ENCODE measurements at places on chromosomes 4 and X.

DNA sequence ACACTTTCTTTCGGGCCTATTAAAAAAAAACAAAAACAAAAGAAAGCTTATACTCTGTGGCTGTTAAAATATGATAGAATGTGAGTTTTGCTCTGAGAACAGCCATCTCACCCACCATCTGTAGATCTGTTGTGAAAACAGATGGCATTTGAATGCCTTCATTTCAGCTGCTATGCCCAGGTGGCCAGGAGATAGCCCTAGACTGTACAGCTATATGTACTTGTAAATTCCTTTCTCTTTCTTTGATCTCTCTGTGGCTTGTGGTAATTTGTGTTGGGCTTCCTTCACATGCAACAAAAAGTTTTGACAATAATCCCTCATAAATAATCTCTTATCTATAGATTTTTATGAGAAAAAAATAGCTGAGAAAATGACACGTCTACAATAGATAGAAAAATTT is 38.1 kb downstream of the PNPLA4 start:
- DNase-seq = no peak

- no peak for DNase-seq
These were observed 17.6 kb downstream of the PDLIM5 start for GRCh38 chr4:94469221-94469784.

GRCh38 chrX:100648458-100649417 is 4.7 kb downstream of the SRPX2 start:
- no peak for DNase-seq

DNA sequence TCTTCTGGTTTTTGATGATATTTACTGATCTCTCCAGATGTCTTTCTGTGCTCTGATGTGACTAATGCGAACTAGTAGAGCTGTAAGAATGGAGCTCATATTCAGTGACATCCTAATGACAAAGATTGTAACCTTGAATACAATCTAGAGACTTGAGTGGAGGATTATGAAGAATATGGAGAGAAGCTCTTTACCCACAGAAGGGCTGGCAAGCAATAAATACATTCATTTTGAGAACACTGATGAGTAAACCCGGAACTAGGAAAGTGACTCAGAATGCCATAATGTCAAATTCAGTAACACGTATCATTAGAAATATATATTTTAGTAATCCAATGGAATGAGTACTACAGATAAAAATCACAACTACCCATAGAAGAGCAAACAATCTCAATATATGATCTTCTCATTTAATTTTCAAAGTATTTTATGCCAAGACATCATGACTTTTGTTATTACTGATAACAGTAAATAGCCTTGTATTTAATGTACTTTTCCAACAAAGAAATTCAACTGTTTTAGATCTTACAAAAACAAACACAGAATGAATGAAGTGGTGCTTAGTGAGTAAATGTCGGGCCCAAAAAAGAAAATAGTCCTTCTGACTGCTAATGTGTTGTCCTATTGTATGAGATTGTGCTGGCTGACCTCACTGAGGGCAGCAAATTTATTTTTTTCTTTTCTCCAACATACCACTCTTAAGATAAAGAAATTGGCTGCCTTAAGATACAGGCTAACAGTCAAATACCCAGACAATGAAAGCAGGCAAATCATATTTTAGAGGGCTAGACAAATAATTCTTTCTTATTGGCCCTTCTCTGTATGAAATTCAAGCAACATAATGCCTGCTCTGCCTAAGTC is 49.2 kb upstream of the HDAC8 start:
- DNase-seq = no peak

GRCh38 chr4:62003695-62004094 is 803.6 kb downstream of the ADGRL3 start:
- DNase-seq = no peak

DNA sequence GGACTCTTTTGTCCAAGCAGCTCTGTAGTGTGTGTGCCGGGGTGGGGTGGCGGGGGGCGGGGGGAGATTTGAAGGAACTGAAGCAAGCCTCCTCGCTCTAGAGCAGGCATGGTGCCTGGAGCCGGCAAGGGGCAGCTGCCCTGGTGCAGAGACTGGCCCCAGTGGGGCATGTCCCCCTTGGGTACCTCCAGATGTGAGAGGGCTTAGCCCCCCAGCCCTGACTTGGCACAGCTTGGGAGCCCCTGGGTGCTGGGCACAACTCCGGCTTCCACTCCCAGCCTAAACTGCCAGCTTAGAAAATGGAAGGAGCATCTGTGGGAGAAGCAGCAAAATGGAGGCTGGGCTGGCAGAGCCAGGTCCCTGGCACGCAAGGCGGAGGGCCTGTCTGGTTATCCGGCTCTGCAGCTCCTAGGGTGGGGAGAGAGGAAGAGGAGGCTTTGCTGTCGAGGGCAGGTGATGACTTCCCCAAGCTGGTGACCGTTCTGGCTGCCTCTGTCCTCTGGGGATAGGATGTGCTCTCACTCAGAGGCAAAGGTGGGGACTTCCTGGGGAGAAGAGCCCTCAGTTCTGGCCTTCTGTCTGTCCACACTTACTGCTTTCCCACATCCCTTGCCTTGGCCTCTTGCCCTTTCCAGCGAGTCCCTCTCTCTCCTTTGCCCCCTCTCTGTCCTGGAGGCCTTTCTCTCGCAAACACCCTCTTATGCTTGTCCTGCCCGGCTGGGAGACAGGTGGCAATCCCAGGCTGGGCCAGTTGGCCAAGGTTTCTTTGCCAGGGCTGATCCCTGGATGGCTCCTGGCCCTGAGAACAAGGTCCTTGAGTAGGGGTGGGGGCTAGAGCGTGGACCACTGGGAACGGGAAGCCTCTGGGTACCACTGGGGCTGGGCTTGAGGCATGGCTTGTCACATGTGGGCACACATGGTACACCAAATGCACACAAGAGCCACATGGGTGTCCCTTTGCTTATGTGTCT is 2.0 kb downstream of the DLG3 start:
- no peak for DNase-seq

GRCh38 chr4:5222951-5223350 is 171.7 kb downstream of the STK32B start:
- DNase-seq = no peak

GRCh38 chr4:160811956-160812355 is 1351.8 kb downstream of the FSTL5 start:
- DNase-seq = no peak

GRCh38 chr4:100547541-100548199 is 29.8 kb upstream of the EMCN start:
- no peak for DNase-seq

- DNase-seq = no peak
These were observed 74.1 kb downstream of the CLCN5 start for GRCh38 chrX:49996474-49996873.

DNA sequence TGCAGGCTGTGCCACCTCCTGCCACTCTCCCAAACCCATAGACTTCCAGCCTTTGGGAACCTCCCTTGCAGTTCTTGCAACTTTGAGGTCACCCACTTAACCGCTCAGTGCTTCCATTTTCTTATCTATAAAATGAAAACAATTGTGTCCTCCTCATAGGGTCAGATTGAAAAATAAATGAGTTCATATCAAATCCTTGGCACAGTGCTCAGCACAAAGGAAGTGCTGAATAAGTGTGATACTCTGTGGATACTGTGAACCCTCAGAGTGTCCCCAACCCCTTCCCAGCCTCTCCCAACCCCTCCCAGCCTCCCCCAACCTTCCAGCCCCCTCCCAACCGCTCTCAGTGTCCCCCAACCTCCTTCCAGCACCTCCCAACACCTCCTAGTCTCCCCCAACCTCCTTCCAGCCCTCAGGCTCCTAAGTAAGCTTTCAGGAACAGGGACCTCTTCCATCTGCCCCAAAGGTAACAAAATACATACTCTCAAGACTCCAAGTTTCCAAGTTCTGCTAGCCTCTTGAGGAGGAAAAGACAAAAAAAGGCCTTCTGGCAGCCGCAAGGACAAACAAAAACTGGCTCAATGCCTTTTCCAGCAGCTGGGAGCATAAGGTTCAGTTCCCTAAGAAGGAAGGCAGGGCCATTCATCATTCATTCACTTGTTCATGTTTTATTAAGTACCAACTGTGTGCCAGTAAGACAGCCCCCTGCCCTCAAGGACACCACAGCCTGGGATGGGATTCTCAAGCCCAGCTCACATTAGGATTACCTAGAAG is 46.1 kb upstream of the LGI2 start:
- DNase-seq = no peak

- no peak for DNase-seq
These were observed 21.2 kb downstream of the SLC2A9 start for GRCh38 chr4:9999956-10000561.

- DNase-seq = no peak
These were observed 40.1 kb downstream of the NUDT11 start for GRCh38 chrX:51456246-51456645.

DNA sequence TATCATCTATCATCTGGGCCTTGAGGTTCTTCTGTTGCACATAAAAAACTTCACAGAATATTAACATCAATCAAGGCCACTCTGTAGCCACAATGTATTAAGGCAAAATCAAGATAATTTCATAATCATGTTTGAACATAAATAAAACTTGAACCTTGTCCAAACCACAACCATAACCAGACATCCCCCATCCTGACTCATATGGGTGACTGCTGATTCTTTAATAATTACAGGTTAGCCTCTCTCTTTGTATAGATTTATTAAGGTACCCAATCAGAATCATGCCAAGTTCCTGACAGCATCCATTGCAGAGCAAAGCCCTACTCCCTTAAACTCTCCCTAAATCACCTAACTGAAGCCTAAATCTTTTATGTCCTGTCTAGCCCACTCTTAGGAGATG is 16.7 kb upstream of the AREG start:
- DNase-seq = no peak

- DNase-seq = no peak
These were observed 89.0 kb upstream of the GK2 start for GRCh38 chr4:79497001-79497400.

- no peak for DNase-seq
These were observed 65.6 kb upstream of the BMP2K start for GRCh38 chr4:78710536-78710935.

- DNase-seq = no peak
These were observed 49.1 kb downstream of the RASGEF1B start for GRCh38 chr4:81422595-81422994.

DNA sequence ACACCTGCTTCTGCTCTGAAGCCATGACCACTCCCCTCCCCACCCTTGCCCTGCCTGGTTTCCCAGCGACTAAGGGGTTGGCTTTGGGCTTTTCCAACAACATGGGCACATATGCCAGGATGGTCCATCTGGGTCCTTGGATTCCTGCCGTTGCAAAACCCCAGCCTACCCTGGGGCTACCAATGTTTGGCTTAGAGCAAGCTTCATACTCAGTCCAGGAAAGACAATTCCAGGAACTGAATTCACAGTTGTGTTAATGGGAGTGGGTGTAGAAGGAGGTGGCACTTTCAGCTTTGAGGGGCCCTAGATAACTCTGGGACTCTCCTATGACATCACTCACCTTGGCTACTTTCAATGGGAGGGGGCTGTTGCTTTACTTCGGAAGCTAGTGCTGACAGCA is 9.0 kb downstream of the FGFBP1 start:
- no peak for DNase-seq

DNA sequence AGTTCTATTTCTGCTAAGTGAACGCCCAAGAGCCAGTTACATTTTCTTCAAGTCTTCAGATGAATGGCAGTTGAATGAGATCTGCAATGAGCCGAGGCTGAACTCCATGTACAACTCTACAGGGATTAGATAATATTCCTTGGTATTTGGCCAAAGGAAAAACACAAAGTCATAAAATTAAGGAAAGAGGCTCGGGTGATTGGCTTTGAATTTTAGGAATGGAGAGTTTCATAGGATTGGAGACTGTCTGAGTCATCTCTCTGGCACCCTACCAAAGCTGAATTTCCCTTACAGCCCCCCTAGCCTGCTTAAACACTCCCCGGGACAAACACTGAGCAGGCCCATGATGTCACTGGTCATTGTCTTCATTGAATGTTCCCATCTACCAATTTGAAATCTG is 188.0 kb upstream of the C1QTNF7 start:
- DNase-seq = no peak

- no peak for DNase-seq
These were observed 140.6 kb upstream of the ARX start for GRCh38 chrX:25156323-25156722.

DNA sequence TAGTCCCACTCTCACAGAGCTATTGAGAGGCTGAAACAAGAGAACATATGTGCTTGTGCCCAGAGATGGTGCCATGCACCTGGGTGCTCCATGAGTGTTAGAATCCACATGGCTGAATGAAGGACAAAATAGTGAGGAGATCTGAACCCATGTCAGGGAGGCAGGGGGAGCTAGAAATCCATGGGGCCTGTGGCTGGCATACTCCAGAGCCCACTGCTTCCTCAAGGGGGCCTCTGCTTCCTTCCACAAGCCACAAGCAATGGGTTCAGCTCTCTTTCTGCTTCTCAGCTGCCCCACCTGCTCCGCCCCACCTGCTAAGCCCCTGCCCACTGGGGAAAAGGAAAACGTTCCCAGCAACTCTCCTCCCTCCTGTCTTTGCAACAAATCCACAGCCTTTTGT is 46.1 kb downstream of the PJA1 start:
- DNase-seq = no peak

DNA sequence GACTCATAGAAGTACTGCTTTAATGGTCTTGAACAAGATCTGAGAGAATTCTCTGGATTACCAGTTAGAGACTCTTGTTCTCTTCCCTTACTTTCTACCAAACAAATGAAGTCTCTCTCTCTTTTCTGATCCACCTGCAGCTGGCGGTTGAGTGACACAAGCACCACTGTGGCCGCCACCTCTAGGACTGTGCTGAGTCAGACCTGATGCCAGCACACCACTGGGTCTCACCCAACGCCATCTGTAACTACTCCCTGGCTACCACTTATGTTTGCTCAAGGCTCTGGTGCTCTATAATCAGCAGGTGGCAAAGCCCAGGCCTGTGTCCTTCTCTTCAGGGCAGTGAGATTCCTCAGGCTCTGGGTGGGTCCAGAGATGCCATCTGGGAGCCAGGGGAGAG is 1173.5 kb downstream of the RPA4 start:
- DNase-seq = no peak
